ENCODE measurements at places on chromosomes 5 and 9.

DNA sequence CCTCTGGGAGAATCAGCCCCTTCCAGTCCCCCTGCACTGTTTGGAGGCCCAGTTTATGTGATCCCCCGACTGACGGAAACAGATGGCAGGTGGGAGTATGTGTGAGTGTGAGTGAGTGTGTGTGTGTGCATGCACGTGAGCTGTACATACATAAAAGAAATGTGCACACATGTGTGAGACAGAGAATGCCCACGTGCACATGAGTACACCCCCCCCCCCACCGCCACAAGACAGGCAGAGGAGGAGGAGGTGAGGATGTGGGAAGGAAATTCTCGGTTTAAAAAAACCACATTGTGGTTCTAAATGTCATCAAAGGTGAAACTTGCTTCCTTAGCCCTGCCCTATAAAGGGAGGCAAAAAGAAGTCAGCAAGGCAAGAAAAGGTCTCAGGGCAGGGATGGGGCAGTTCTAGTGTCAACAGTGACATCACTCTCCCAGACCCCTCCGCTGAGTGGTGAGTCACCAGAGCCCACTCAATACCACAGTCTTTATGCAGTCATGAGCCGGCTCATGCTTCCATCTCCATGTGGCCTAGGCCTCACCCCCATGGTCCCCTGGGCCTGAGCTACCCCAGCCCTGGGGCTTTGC is 79.2 kb upstream of the HSPA9 start:
- no peak for DNase-seq

DNA sequence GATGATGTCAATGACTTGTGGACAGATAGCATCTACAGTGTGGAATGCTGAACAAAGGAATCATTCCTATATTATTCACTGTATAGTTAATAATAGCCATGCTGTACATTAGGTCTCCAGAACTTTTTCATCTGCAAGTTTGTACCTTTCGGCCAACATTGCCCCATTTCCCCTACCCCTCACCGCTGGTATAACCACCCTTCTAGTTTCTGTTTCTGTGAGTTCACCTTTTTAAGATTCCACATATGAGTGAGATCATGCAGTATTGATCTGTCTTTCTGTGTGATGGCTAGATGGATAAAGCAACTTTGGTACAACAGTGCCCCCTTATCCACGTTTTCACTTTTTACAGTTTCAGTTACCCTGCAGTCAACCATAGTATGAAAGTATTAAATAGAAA is 18.8 kb upstream of the ALDH1B1 start:
- no peak for DNase-seq

GRCh38 chr5:53942724-53943123 is 367.6 kb downstream of the ARL15 start:
- no peak for DNase-seq

DNA sequence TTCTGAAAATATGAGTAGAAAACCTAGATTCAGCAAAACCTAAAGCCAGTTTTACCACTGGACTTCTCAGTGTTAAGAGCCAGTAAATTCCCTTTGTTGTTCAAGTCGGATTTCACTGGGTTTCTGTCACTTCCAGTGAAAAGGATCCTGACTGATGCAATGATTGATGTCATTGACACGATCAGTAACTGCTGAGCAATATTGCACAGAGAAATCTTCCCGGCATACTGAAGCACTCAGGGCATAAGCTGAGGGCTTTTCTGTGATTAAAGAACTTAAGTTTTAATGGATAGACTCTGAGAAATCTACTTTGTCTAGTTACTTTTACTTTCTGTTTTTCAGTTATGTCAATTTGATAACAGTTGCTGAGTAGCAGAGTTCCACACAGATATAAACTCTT is 61.9 kb downstream of the DENND1A start:
- no peak for DNase-seq

GRCh38 chr5:158116965-158117364 is 258.0 kb upstream of the CLINT1 start:
- DNase-seq = no peak

- DNase-seq = no peak
Observed at GRCh38 chr5:153632748-153633290, 142.3 kb downstream of the GRIA1 start.

DNA sequence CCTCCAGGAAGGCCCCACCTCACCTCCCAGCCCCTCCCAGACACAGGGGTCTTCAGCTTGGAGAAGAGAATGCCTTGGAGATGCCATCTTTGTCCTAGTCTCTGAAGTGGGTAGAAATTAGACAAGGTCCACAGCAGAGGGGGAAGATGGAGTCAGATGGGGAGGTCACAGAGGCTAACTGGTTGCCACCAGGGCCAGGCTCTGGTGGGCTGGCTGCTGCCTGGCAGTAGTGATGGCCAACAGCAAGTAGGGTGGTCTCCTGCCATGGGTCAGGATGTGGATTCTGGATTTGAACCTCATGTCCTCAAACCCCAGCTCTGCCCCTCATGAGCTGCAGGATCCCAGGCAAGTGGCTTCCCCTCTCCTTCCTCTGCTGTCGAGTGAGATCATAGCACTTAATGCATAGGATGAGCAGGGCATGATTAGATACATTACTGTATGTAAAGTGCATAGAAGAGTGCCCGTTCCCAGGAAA is 38.7 kb upstream of the NEK6 start:
- no peak for DNase-seq

- peak; percentile 26 for DNase-seq
Observed at GRCh38 chr9:75891277-75891741, 836 bp downstream of the PCSK5 start.

DNA sequence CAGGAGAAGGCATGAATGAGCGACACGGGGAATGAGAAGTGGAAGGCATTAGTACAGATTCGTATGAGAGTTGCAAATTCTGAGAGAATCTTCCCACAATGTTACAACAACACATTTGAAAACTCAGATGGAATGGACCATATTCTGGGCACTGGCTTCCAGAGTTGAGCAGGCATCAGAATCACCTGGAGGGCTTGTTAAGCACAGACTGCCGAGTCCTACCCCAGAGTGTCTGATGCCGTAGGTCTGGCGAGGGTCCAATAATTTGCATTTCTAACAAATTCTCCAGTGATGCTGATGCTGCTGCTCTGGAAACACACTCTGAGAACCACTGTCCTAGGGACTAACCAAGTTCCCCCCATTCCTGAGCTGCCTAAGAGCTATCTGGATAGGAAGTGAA is 2.9 kb upstream of the TLX3 start:
- DNase-seq = no peak

GRCh38 chr5:5522336-5522735 is 99.9 kb downstream of the ICE1 start:
- no peak for DNase-seq

GRCh38 chr9:122464633-122465567 is 12.8 kb downstream of the OR1J1 start:
- DNase-seq = peak; percentile 41

- DNase-seq = no peak
Observed at GRCh38 chr9:98007251-98007928, 24.2 kb downstream of the ANP32B start.

DNA sequence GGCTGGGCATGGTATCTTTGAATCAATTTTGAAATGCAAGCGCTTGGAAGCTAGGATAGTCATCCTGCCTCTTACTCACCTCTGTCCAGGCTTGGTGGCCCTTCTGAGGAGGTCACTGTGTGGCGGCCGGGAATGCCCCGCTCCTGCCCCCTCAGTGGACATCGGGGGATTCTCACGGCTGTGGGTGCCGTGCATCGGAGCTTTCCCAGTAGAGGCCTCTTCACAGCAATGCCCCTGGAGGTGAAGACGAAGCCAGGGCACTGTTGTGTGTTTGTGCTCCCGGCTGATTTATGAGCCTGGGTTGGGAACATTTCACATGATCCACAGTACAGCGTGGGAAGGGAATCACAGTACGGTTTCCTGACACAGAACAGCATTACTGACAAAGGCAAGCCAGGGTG is 147.5 kb downstream of the NXNL2 start:
- no peak for DNase-seq

DNA sequence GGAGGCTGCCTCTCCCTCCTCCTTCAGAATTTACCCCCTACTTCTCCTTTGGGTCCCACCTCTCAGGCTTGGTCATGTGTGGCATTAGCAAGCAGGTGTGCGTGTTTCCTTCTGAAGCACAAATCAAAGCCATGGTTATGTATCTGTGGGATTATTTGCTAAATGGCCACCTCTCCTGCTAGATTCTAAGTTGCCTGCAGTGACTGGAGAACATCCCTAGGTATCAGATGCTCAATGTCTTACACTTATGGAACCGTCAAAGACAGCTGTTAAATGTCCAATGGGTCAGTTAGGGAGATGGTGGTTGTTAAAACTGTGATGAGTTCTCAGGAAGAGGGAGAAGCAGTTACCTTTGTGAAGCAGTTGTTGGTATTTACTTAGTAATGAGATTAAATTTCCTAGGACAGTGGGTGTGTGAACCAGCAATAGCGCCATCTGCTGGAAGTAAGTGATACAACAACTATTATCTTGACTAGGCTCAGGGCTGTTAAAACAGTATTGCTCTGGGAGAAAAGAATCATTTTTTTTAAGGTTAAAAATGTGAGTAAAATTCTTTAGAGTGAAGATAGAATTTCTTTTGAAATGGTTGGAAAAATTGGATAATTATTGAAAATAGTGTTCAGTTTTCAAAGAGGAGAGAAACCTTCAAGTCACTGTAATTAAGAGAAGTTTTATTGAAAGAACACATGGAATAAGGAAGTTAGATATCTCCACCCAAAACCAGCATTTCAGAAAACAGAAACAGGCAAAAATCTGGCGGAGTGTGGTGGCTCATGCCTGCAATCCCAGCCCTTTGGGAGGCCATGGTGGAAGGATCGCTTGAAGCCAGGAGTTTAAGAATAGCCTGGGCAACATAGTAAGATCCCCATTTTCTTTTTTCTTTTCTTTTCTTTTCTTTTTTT is 71.3 kb downstream of the TMC1 start:
- DNase-seq = peak; percentile 24

GRCh38 chr9:110846215-110846614 is 177.6 kb downstream of the MUSK start:
- DNase-seq = no peak

DNA sequence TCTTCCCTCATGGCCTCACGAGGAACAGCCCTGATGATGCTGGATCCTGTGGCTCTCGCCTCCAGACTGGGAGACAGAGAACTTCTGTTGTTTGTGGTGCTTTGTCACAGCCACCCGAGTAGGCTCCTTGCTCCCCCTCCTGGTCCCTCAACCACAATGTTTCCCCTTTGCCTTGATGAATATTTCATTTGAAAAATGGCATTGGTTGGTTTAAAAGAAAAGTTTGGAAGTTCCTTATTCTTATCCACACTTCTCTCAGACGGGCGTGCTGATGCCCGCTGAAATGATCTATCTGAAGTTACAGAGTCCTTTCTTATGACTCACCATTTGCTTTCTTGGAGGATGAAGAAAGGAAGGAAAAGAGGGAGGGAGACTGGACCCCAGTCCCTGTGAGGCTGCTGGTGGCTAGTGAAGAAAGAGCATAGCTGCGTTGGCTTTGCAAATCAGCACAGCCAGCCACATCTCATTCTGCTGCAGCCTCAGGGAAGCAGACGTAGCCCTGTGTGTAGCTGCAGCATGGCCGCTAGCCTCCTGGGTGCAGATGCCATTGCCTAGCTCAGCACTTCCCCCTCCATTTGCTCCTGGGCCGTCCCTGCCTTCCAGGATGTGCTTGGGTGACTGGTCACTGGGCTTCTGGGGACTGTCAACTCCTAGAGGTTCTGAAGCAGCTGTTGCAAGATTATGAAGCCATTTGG is 185.9 kb downstream of the ERCC6L2 start:
- peak; percentile 43 for DNase-seq

DNA sequence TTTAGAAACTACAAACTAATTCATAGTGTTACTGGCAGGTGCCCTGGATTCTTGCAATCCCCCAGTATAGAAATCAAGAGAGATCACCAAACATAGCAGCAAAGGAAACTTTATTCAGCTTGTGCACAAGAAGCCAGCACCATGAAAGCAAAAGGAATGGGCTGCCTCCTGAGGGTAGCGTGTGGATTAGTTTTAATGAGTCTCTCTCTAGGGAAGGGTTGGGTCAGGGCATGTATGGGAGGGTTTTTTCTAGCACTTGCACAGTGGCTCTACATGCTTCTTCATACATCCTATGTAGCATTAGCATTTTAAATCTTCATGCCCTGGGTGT is 38.4 kb downstream of the LYRM7 start:
- no peak for DNase-seq

DNA sequence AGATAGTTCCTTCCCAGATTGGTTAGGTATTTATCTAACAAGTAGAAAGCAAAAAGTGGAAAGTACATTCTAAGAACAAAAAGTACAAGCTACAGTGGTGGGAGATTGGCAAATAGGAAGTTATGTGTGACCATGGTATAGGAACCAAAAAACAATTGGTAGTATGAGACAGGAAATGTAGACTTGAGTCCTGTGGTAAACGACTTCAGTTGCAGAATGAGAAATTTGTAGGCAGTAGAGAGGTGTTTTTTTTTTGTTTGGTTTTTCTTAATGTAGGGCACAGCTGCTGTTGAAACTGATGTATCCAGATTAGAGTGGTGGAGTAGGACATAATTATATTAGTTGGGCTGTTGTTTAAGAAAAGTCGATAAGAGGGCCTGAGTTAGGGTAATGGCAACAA is 72.0 kb downstream of the CCNH start:
- no peak for DNase-seq

DNA sequence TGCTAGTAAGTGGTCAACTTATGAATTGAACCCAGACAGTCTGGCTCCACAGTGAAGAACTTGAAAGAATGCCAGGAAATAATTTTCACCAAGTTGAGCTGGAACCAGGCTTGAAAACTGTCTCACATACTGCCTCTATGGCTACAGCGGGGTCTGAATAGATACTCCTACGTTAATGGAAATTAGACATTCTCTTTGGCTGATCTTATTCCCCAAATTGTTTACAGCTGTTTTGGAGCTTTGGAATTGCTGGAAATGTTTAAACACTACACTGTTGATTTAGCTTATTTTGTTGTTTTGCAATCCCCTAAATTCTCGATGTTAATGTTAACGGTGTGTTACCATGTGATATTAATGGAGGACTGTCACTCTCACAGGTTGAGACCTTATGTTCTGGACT is 146.4 kb downstream of the FBXL7 start:
- DNase-seq = no peak

- no peak for DNase-seq
Observed at GRCh38 chr9:98039607-98040017, 16.9 kb upstream of the NANS start.

- DNase-seq = no peak
Observed at GRCh38 chr9:3224931-3225330, 300.9 kb downstream of the RFX3 start.

DNA sequence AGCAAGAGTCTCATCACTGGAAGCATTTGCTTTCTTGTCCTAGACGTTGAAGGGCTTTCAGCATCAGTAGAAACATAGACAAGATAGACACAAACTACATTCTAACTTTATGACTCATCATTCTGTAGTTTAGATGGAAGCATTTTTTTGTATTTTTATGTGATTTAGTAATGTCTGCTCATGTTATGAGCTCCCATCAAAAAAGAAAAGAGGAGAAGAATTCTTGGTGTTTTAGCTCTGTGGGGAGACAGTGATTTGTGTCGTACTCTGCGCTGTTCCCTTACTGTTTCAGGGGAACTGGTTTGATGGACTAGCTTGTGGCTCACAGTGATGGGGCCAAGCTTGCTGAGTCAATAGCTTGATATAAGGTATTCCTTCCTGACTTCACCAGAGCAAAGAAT is 159.2 kb upstream of the WWC1 start:
- no peak for DNase-seq

- DNase-seq = no peak
Observed at GRCh38 chr9:124284940-124285441, 27.2 kb downstream of the NEK6 start.

All from HuH-7.5 (cell line).